EL (cell line): ENCODE measurements at places on chromosomes 3 and 15.

GRCh38 chr15:57919754-57920153 is 145.8 kb downstream of the ALDH1A2 start:
- DNase-seq, result no peak

DNA sequence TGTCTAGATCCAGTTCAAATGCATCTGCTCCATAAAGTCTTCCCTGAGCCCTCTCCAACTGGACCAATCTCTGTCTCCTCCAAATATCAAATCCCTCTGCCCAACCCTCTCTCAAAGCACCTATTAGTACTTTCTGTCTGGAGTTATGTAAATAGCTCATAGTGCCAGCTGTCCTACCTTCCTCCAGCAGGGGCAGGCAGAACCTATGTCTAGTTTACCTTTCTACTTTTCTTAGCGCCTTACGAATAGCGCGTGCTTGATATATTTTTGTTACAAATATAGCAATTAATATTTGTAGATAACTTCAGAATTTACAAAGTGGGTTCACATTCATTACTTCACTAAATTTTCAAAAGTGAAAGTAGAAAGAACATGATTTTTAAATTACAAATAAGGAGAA is 14.0 kb upstream of the CCDC80 start:
- DNase-seq, result no peak

DNA sequence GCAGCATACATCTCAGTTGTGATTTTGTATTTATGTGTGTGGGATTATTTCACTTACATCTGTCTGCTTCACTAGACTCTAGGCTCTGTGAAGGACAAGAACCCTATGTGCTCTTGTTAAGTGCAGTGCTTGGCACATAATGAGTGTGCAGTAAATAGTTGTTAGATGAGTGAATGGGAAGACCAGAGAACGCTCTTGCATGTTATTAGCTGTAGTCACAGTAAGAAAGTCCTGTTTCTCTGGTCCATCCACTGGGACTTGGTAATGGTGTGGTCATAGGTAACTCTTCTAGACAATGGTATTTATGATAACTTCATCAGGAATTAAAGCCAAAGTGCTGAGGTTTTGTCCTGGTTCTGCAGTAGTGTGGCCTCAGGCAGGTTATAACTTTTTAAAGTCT is 1.4 kb upstream of the AQP9 start:
- peak; percentile 19 for DNase-seq

DNA sequence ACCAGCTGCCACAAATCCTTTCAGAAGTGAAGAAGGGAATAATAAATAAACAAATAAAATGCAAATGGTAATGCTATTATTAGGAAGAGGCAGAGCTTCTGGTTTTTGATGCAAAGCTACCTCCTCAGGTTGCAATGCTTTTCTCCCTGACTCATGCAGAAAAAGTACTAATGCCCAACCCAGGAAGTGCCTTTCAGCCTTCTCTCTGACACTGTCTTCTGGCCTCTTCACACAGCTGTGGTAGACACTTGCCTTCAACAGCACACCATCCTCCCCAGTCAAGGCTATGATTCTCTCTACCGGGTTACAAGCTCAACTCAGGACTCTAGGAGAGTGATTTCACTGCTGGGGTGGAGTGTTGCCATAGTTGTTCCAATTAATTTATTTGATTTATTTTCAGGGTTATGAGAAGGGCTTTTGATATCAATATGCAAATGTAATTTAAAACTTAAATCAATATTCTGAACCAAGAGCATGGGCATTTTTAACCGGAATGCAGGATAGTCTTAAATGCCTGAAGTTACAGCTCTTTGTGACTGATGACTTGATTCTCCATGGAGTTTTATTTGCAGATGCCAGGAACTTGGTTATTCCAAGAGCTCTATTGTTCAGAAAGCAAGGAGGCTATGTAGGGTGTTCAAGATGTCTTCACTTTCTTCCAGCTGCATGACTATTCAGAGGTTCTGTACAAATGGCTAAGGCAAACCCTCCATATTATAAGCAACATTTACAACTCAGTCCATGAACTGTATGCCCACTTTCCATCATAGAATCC is 27.1 kb upstream of the GALNT15 start:
- DNase-seq, result peak; percentile 52

DNA sequence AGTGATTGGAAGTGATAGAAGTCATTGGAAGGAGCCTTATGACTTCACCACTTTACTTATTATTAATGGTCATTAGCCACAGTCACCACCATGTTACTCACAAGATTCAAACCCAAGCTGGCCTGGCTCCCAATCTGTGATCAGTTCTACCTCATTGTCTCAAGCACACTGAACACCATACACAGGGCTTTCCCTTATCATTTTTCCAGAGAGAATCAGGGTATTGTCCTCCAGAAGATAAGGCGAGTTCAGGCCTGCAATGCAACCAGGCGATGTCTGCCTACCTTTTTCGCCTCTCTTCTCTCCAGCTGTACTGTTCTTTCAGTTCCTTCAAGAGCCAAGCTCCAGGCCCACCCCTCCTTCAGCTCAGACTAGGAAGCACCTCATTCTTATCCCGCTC is 24.9 kb downstream of the EMC7 start:
- no peak for DNase-seq

GRCh38 chr3:8443829-8444791 is 57.5 kb upstream of the LMCD1 start:
- DNase-seq, result peak; percentile 98

DNA sequence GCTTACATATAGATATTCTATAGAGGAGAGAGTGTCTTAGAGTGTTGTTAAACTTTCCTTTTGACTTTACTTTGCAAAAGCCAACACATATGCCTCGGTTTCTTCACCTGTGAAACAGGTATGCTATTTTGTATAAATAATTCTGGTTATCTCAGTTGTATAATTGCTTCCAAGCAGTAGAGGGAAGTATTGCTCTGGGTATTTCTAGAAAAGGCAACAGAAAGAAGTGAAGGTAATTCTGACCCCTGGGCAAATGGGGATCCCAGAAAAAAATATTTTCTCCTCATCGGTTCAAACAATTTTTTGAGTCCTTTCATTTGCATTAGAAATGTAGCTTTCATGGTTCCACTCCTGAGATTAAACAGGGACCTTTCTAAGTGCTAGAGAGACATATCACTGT is 216.5 kb upstream of the SEMA6D start:
- DNase-seq, result no peak

DNA sequence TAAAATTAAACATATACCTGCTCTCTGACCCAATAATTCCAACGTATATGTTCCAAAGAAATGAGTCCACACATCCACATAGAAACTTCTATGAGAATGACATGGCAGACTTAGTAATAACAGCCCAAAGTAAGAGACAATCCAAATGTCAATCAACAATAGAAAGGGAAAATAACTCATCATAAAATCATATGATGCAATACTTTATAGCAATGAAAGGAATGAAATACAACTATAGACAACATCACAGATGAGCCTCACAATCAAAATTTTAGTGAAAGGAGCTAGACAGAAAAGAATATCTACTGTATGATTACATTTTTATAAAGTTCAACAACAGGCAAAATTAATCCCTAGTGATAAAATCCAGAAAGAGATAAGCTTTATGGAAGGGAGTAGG is 23.6 kb upstream of the KCNH8 start:
- DNase-seq, result no peak

DNA sequence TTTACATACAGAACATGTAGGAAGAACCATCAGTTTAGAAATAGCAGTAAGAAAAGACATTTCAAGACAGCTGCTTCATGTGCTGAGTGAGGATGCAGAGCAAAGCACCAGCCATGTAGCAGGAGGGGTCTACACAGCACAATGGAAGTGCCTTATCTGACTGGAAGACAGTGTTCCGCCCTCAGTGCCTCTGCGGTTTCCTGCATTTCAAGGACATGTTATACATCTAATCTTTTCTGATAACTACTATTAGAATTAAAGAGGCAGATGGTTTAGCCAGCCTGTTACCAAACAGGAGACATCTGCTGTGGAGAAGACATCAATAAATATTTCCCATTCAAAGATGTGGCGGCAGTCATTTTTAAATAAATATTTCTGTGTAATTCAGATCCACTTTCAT is 10.6 kb downstream of the LSG1 start:
- DNase-seq, result no peak

DNA sequence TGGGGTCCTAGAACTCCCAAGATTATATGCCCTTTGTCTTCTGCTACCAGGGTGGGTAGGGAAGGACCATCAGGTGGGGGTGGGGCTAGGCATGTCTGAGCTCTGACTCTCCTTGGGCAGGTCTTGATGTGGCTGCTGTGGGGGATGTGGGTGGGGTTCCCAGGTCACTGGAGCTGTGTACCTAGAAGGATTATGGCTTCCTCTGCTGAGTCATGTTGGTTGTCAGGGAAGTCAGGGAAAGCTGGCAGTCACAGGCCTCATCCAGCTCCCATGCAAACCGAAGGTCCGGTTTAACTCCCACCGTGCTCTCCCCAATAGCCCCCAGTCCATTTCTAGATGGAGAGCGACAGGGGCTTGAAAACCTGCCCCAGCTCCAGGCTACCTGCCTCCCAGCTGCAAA is 35.2 kb downstream of the EID1 start:
- no peak for DNase-seq

GRCh38 chr3:85605066-85605465 is 646.3 kb downstream of the CADM2 start:
- no peak for DNase-seq

DNA sequence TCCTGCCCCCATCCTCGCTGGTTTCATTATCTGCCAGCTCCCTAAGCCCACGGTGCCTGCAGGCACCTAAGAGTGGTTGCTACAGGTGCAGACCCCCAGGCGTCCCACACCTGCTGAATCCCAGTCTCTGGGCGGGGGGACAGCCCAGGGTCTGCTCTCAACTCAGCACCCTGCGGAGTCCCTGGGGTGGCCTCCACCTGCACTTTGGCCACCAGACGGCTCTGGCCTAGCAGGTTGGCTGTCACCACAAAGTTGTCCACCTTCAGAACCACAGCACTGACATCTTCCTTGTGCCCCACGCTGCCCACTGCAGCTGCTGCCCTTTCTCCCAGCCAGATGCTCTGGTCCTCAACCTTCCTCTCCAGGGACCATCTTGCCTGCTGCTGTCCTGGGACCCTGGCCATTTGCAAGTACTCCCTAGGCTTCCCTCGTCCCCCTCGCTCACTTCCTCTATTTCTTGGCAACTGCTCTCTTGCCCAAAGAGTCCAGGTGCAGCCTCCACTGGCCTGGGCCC is 34.9 kb upstream of the SNRPA1 start:
- no peak for DNase-seq

DNA sequence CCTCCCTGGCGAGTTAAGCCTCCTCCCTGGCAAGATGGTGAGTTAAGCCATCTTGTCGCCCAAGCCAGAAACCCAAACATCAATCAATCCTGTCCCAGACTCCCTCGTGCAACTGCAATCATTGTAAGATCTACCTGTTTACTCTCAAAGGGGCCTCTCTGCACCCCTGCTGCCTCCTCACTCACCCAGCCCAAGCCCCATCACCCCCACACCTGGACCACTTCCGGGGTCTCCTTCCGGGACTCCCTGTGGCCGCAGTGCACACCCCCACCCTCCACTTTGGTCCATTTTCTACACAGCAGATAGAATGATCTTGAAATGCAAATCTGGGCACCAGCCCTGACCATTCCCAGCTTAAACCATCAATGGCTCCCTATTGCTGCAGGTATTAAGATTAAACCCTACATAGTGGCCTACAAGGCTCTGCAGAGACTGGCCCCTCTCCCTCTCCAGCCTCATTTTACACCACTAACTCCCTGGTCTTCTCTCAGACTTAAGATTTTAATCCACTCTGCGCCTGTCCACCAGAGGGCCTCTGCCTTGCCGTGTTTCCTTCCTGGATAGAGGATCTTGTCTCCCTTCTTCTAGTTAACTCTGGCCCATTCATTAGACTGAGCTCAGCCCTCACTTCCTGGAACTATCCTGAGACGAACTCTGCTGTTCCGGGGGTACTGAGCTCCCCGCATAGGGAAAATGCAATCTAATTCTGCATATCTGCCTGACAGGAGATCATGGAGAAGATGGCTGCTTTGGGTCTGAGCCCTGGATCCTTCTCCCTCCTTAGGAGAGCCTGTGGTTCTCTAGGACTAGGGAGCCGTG is 41.9 kb upstream of the SLC6A1 start:
- peak; percentile 55 for DNase-seq

DNA sequence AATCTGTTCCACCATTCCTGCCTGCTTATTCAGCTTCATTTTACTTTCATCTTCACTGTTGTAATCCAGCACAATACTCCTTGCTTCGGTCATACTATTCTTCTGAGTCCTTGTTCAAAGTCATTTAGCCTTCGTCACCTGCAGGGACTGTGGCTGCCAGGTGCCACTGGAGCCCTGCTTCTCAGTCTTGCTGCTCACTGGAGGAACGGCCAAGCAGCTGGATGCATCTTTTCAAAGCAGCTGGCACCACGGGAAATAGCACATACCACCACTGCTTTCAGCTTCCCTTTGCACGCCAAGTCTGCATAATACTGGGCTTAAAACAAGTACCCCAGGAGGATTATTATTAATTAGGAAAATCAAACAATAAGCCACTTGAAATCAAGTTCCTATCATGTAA is 287.6 kb downstream of the BCHE start:
- DNase-seq, result no peak

DNA sequence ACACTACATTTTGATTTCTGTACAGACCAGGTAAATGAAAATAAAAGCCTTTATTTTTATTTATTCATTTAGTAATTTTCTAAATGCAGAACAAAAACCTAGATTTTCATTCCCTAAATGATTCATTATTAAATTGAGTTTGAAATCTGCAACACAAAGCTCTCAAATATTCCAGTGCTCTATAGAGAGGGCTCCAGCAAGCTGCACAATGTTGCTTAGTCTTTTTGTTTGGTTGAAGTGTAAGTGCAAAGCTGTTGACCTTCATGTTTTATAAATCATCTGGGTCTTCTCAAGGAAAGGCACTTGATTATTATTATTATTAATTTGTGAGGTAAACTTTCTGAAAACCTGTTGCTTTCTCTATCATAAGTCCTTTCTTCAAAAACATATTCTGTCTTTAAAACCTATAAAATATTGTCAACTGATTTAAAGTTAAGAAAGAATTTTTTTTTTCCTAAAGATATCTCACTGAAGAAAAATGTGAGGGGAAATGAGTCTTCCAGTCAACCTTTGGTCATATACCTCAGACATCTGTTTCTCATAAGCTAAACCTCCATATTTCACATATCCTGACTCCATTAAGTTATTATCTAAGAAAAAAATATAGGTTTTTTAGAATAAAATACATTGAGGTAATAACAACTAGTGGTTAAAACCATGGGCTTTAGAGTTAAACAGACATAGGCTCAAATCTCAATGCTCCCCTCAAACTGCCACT is 100.7 kb downstream of the ZIC4 start:
- DNase-seq, result peak; percentile 58
